NCI-H1930 (cell line): ENCODE measurements at places on chromosomes 12 and 14.
A peak's percentile ranks its signal among the peaks of the same experiment; 100 is the strongest.

DNA sequence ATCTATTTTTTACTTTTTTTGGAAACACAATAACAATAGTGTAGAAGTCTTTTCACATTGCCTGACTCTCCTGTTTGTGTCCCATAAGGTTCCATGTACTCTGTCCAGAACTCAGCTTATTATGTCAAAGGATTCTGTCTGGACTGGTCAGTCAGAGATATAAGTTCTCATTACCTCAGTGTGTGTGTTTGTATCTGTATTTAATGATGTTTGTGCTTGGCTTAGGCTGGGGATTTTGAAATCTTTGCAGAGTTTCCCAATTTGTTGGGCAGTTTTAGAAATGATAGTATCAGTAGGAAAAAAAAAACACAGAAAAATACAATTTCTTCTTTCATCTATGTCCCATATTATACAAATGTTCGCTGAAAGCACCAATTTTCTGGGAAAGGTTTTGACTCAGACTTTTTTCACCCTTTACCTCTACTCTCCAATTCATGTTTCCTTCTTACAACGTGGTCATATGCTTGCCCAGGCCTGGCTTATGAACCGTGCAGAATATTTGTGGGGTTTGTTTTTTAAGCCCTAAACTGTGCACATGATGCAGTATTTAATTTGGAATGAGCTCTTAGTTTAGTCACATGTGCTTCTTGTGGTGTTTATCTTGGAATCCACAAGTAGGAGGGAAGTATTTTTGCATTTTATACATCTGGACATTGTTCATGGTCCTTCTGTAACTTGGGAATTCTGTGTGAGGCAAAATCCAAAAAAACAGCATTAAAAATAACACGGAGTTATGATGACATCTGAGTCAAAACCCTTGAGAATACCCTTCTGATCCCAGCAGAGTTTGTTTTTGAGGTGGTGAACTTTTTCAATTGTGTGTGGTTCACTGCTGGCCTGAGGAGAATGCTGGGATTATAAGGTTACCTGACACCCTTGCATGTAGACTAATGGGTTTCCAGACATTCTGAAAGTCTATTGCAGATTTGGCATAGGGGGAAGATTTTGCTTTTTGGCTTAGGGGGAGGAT, 121.2 kb downstream of the RAD51B start:
- no peak for DNase-seq

DNA sequence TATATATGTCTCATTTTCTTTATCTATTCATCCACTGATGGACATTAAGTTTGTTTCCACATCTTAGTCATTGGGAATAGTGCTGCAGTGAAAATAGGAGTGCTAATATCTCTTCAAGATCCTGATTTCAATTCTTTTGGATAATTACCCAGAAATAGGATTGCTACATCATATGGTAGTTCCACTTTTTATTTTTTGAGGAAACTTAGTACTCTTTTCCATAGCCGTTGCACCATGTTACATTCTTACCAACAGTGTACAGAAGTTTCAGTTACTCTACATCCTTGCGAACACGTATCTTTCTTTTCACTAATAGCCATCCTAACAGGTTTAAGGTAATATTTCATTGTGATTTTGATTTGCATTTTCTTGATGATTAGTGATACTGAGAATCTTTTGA, 29.8 kb downstream of the TESPA1 start:
- DNase-seq: no peak

GRCh38 chr12:92065639-92066038, 80.0 kb downstream of the BTG1 start:
- no peak for DNase-seq

DNA sequence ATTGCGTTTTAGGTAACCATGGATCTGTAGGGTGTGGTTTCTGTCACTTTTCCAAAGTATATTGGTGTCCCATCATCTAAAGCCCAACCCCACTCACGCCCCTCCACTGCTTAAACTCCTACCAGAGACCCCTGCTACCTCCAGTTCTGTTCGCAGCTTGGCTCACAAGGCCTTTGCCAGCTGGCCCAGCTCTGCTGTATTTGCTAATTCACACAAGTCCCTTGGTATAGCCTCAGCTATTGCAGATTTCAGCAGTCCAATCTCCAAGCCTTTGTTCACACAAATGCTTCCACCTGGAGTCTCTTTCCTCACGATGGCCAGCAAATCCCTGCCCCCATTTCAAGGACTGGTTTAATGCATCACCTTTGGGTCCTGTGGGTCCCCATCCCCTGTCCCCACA, 24.2 kb downstream of the ISCA2 start:
- no peak for DNase-seq

- no peak for DNase-seq
Observed at GRCh38 chr12:18888047-18888446, 150.1 kb downstream of the CAPZA3 start.

DNA sequence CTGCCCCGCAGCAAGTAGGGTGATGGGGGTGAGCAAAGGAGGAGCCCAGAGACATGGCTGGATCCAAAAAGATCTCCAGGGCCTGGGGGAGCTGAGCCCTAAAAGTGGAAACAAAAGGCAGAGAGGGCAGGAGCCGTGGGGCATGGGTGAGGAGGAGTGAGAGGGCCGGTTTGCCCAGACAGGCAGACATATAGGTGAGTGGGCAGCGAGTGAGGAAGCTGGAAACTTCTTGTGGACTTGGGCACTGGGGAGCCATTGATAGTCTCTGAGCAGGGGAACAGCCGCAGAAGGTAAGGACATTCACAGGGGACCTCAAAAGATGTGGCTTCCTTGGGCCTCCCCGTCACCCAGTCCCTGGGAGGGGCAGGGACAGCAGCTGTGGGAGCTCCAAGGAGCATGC, 16.8 kb upstream of the TMEM119 start:
- DNase-seq: no peak

DNA sequence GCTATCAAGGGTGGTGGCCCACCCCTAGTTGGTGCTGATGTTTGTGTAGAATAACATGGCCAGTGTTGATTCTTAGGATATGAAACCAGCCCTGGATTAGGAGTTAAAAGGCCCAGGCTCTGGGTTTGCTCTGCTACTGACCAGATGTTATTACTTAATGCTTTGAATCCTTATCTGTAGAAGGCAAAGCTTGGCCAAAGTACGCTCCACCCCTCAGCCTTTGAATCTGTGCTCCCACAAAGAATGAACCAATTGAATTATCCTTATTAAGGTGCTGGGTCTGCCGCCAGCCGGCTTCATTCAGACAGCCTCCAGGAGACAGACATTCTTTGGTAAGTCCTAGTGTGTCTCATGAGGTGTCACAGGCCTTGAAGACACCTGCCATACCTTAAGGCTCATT, 41.8 kb downstream of the AKAP3 start:
- DNase-seq: no peak

GRCh38 chr12:106348411-106348810, 9.1 kb upstream of the POLR3B start:
- DNase-seq: no peak

- no peak for DNase-seq
Observed at GRCh38 chr14:67276131-67276530, 34.9 kb downstream of the PALS1 start.

DNA sequence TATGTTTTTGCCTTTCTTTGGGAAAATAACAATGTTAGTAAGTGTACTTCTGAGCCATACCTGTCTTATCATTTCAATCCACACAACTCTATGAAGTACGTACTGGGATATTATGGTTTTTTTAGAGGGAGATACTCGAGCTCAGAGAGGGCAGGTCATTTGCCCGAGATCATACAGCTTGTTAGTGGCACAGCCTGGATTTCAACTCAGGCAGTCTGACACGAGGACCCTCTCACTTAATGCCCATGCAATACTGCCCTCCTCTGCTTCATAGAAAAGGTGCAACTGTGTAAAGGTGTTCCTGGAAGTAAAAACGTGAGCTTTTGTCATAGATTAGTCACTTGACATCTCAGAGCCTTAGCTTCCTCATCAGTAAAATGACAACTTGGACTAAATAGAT, 128.0 kb downstream of the NDUFA12 start:
- DNase-seq: peak; percentile 8

GRCh38 chr12:95881331-95881955, 22.7 kb downstream of the SNRPF start:
- DNase-seq: no peak

GRCh38 chr12:104372061-104372720, 68.7 kb downstream of the EID3 start:
- DNase-seq: no peak

GRCh38 chr12:7101694-7102131, 7.3 kb downstream of the C1RL start:
- no peak for DNase-seq

- no peak for DNase-seq
Observed at GRCh38 chr14:75402867-75403413, 24.9 kb upstream of the JDP2 start.

DNA sequence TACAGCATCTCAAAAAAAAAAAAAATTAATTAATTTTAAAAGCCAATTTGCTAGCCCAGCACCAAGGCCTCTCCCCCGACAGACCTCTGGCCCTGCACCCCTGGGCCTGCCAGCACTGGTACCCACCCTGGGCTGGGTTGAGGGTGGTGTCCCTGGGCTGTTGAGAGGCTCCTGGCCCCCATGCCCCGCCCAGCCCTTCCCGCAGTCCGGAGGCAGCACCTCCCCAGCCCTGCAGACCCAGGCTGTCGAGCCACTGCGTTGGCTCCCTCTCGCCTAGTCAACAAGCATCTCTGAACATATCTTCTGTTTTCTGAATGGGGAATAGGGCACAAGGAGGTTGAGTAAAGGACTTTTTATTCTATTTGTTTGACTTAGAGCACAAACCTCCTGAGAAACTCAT, 87.1 kb downstream of the FBXL14 start:
- no peak for DNase-seq

DNA sequence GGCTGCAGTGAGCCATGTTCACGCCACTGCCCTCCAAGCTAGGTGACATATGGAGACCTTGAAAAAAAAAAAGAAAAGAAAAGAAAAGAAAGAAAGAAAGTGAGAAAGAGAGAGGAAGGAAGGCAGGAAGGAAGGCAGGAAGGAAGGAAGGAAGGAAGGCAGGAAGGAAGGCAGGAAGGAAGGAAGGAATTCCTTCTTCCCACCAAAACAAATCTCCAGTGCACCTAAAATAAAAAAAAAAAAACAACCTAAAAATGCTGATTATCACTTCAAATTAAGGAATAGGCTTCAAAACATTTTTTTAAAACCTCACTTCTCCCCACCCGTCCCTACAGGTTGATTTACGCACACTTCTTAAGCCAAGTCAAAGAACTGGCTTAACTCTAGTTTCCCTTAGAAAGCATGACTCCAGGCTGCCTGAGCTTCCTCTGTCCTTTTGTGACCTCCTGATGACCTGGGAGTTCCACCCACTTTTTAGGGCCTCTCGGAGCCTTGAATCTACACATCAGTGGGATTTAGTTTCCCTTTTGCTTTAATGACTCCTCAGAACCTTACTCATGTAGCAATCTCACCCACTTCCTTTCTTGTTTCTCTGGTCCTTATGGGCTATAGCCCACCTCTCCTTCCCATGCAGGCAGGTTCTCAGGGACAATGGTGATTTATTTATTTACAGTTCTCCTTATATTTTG, 18.6 kb downstream of the DUSP6 start:
- no peak for DNase-seq

DNA sequence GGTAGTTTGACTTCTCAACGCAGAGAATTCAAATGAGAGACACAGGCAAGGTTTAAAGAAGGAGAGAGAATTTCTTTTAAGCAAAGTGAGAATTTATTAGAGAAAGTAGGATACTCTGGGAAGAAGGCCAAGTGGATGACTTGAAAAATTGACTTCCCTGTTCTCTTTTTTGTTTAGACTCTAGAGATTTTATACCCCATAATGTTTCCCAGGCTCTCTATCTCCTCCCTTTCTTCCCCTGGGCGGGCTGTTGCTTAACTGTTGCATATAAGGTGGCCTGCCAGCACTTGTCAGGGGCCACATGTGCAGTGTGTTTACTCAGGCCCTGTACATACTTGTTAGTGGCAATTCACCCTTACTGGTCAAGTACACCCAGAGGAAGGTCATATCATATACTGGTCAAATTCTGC, 403.7 kb downstream of the SLC6A15 start:
- no peak for DNase-seq
